ENCODE measurements at places on chromosomes 1 and 21.

DNA sequence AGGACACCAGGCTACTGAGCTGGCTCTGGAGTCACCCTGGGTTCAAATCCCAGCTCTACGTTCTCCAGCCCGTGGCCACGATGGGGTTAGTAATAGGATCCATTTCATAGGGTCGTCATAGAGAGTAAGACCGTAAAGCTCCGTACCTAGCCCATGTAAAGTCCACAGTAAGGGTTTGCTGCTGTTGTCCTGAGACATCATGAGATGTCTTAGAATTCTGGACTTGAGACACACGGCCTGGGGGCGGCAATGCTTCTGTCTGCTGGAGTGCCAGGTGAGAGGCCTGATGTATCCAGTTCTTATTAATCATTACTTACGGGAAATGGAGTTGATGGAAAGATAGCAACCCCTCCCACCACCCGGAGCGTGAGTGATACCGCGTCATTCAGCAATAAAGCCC lies 3.6 kb downstream of the TCP10L start:
- DNase-seq = no peak

DNA sequence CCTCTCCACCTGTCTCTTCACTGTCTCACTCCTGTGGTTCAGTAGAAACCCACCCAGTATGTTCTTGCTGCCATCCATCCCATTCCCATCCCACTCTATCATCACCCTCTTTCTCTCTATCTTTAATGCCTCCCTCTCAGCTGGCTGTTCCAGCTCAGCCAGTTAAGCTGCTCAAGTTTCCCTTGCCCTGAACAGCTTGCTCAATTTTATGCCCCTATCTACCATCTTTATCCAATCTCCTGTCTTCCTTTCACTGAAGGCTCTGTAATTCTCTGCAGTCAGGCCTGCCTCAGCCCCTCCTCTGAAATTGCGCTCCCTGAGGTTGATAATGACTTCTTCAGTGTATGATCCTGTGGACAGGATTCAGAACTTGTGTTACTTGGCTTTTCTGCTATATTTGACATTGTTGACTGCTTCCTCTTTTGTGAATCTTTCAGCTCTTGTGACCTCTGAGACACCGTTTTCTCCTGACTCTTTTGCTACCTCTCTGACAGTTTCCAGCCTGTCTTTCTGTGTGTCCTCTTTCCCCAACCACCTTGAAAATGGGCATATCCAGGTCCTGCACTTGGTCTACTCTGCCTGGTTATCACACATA lies 13.9 kb upstream of the BCAR3 start:
- no peak for DNase-seq

DNA sequence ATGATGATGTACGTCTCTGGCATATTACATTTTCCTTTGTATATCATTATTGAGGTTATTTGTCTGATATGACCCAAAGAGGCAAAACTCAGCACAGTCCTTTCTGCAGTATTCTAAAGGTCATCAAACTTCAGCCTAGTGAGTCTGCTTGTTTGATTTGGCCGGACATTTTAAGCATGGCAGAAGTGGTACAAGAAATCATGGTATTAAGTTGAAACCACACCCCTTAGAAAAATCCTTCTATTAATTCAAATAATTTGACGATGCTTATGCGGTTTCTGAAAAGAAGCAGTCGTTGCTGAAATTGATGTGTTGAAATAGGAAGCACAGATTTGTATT lies 5.1 kb downstream of the ETS2 start:
- no peak for DNase-seq

GRCh38 chr1:17542645-17543044 lies 3.1 kb downstream of the ARHGEF10L start:
- no peak for DNase-seq

DNA sequence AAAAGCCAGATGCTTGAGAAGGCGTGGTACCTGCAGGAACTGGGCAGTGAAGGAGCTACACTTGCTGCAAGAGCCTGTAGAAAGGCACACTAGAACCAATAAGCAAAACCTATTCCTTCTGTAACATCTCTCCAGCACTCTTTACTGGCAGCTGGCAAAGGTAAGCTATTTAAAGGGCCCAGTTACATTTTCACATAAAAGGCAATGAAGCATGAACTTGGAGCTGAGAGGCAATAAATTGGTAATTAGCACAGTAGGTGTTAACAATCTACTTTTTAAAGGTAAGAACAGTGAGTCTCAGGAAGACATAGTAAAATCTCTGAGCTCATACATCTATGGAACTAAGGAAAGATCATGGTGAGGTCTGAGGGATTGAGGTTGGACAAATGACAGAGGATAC lies 167.1 kb upstream of the OLFM3 start:
- DNase-seq = no peak

DNA sequence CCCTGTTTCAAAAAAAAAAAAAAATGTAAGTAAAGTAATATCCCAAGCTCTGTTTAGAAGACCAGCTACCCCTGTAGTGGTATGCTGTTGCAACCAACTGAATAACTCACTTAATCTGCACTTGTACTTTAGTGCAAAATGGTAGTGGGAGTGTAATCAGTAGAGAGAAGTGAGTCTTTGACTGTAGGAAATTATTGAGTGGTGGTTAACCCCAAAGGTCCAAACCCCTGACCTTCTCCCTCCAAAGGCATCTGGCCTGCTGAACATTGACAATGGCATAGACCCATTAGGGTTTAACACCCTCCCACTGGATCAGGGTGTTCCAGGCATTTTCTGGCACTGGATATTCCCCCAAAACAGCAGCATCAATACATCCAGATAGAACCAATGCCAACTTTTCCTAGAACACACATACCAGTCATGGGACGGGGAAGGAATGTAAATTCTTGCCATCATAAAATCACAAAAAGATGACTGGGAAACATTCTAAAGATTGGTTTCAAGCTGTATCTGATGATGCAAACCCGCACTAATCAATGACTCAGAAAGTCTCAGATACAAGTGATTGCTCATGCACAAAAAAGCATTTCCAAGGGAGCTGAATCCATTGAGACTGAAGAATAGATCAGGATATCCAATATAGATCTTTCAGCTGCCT lies 110.3 kb downstream of the MRPL39 start:
- no peak for DNase-seq

- DNase-seq = no peak
Measured at GRCh38 chr1:221458447-221459156, 283.3 kb downstream of the DUSP10 start.

GRCh38 chr1:94678202-94678848 lies 136.8 kb upstream of the F3 start:
- no peak for DNase-seq

- DNase-seq = no peak
Measured at GRCh38 chr1:79791488-79792218, 785.1 kb upstream of the ADGRL4 start.

- no peak for DNase-seq
Measured at GRCh38 chr1:41557751-41558455, 73.4 kb upstream of the EDN2 start.

- no peak for DNase-seq
Measured at GRCh38 chr1:230348386-230349019, 77.6 kb downstream of the PGBD5 start.

DNA sequence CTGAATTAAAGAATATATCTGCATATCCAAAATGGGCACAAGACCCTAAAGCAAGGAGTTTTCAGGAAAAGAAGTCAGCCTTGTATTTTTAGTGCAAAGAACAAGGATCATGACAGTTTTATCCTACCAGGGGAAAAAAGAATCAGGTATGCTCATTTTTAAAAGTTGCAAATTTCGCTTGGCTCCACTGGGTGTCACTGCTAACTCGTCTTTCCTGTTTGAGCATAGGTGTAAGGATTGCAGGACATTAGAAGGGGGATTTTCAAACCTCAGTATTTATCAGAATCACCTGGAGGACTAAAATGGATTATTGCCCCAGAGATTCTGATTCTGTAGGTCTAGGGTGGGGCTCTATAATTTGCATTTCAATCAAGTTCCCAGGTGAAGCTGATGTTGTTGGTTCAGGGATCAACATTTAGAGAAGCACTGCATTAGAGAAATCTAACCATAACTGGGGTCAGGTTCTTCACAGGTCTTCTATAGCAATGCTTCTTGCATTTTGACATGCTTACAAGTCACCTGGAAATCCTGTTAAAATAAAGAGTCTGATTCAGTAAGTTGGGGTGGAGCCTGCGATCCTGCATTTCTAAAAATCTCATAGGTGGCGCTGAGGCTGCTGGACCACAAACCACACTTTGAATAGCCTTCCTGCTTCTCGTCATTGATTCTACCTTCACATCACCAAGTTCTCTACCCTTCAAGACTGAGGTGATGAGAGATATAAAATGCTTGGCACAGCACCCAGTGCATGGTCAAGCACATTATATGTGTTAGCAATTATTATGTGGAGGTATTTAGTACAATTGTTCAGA lies 39.6 kb downstream of the NUF2 start:
- no peak for DNase-seq

DNA sequence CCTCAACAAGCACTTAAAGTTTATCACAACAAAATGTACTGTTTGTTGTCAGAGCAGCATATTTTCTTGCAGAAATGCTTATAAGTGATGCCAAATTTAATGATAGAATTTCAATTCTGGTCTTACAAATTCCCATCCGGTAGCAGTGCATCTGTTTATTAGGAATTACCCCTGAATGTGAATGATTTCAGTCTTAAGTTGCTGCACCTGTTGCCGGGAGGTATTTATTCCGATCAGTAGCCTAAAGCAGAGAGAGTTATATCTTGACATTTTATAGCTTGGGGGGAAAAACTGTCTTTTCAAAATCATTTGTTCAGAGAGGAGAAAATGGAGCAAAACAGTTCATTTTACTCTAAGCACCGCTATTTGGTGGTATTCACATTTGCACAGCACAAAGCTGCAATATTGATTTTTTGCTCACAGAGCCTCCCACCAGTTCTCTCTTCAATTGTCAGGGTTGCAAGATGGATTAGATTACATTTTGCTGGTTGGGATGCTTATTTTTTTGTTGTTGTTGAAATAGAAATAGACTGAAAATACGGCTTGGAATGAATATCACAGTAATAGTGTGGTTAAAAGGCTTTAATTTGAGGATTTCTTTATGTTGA lies 98.6 kb downstream of the ADGRL2 start:
- no peak for DNase-seq

- no peak for DNase-seq
Measured at GRCh38 chr1:160209321-160210046, 4.3 kb downstream of the PEA15 start.

- no peak for DNase-seq
Measured at GRCh38 chr1:192867180-192867579, 58.3 kb downstream of the RGS2 start.

GRCh38 chr1:42824481-42825035 lies 7.4 kb upstream of the SVBP start:
- DNase-seq = no peak

DNA sequence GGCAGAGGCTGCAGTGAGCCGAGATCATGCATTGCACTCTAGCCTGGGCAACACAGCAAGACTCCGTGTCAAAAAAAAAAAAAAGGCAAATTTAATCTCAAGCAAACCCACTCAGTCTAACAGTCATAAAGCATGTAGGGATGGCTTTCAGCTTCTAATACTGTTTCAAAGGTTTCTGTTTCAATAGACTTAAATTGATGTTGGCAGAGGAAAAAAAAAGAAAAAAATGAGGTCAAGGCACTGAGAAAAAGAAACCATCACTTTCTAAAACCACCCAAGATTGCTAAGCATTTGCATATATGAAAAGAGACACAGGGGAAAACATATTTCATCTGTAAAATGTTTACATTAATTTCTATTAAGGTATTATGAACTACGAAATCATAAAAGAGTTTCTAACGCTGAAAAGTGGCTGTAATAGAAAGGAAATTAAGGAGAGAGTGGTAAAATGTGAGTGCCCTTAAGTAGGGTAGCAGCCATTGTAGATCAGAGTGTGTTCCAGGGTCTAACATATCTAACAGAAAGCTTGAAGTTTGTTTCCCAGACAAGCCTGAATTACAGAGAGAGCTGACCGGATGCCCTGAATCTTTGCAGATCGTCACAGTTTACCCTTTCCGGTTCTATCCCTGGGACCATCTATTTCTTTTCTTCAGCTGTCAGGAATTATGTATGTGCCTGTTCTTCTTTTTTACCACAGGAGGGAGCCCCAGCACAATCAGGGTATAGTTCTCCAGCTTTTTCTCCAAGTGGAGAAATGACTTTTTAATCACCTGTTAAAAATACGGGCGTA lies 70.0 kb downstream of the PLD5 start:
- no peak for DNase-seq

- peak; percentile 31 for DNase-seq
Measured at GRCh38 chr1:161915051-161915503, 108.6 kb downstream of the OLFML2B start.

DNA sequence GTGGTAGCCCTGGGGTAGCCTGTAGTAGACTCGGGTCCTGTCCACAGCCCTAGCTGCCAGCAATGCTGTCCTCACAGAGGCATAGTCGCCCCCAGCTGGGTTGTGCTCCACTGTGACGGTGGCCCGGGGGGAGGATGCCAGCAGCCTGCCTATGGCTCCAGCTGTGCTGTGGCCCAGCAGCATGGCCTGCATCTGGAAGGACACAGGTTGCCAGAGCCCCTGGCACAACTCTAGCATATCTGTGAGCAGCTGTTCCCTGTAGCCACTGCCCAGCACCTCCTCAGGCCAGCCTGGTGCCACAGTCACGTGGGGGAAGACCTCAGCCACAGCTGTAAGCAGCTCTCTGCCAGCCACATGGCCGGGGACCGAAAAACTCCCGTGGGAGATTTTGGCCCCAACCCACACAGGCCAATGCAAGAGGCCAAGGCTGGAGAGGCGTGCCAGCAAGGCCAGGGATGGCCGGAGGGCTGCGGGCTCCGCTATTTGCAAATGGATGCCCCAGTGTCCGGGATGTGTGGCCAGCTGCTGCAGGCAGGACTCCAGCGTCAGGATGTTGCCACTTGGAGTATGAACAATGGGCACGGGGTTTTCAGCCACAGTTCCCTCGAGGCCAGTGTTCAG lies 13.9 kb downstream of the FAM151A start:
- no peak for DNase-seq

GRCh38 chr1:179510038-179510437 lies 65.7 kb downstream of the NPHS2 start:
- DNase-seq = no peak

GRCh38 chr1:177341773-177342172 lies 171.0 kb downstream of the BRINP2 start:
- no peak for DNase-seq

- DNase-seq = no peak
Measured at GRCh38 chr1:232880354-232880753, 70.1 kb upstream of the NTPCR start.

- DNase-seq = no peak
Measured at GRCh38 chr1:43611950-43612349, 38.0 kb upstream of the KDM4A start.

GRCh38 chr1:17671314-17671705 lies 83.8 kb upstream of the ACTL8 start:
- DNase-seq = no peak

DNA sequence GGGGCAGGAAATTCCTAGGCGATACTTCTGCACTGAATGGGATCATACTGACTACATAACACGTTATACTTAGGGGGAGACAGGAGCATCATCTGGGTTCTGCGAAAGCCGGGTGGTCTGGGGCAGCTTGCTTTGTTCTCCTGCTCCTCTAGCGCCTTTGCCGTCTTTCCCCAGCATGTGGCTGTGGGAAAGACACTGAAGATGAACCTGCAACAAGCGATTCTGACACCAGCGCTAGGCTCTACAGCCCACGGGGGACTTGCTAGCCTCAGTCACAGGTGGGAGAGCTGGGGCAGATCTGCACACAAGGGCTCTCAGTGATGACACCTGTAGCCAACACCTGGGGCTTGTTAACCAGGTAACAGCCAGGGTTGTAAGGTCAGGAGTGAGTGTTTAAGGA lies 51.8 kb downstream of the CD46 start:
- no peak for DNase-seq

- DNase-seq = no peak
Measured at GRCh38 chr1:162144853-162145252, 75.4 kb downstream of the NOS1AP start.

GRCh38 chr1:35188578-35189392 lies 4.2 kb downstream of the SFPQ start:
- no peak for DNase-seq

GRCh38 chr1:185017338-185017737 lies 28.0 kb upstream of the RNF2 start:
- no peak for DNase-seq

Data from stimulated activated CD4-positive, alpha-beta T cell treated with anti-CD3 and anti-CD28 coated beads, TNF-alpha, amount 100 ng/mL, for 48 hours (primary cell).